ENCODE measurements at places on chromosomes 2 and 18.

GRCh38 chr2:165745916-165746315, 48.1 kb downstream of the GALNT3 start:
- DNase-seq, result no peak

- no peak for DNase-seq
These were observed 39.5 kb downstream of the METTL8 start for GRCh38 chr2:171394164-171394740.

- no peak for DNase-seq
These were observed 102.4 kb upstream of the ZFP36L2 start for GRCh38 chr2:43328832-43329231.

GRCh38 chr18:7601936-7602335, 34.8 kb downstream of the PTPRM start:
- no peak for DNase-seq

GRCh38 chr18:33606621-33607020, 28.6 kb downstream of the ASXL3 start:
- DNase-seq, result no peak

DNA sequence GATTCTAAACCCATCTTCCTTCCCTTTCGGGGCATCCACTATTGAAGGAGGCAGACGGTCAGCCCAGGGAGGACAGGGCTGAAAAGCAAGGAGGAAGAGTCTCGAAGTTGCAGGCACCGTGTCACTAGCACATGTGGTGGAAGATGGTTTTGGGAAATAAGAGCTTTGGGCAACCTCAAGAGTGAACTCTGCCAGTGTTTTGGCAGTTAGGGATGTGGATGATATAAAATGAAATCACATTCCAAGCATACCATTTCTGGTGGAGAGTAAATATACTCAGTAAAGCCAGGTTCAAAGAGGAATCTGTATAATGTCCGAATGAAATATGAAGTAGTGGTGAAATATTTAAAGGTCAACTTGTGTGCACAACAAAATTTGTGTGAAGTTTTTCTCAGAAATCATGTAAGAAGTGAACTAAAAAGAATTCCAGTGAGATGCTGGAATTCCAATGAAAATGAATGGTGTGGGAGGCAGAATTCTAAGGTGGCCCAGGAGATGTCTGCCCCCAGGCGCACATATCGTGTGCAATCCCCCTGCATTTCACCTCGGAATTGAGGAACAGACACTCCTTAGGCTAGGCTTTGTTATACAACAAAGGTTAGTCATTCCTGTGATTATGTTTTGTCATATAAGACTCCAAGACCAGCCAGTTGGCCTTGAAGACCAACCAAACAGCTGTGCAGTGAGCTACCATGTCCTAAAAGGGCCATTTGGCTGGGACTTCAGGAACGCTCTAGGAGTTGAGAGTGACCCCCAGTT, 147.1 kb downstream of the SH3BP4 start:
- DNase-seq, result no peak

- DNase-seq, result no peak
These were observed 27.5 kb upstream of the MCFD2 start for GRCh38 chr2:46942891-46943626.

DNA sequence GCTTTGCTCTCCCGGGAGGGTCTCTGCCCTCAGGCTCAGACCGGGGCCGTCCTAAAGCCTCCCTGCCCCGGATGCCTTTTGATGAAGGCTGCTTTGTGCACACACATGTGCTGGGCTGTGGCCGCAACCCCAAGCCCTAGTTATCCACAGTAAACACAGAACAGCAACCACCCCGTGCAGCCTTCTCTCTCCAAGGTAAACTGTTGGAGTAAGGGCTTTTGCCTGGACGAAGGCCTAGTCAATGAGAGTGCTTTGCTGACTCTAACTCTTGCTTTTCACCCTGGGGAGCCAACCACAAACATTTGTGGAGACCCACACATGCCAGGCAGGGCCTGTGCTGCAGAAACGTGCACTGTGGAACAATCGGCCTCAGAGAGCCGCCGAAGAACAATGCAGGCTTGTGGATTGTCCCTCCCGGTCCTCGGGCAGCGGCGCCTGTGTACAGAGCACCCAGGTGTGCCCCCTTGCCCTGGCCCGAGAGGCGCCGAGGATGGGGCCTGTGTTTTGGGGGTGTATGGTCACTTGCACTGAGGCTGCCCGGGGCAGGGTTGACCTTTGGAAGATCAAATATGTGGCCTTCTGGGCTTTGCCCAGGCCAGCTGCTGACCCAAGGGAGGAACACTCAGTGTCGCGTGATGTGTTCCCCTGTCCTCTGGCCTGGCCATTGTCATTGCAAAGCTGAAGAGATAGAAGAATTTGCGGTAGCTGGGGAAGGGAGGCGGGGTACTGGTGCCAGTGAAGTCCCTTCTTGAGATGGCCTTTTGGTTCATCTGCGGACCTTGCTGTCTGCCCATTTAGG, 37.0 kb downstream of the CTIF start:
- DNase-seq, result no peak

- no peak for DNase-seq
These were observed 25.3 kb upstream of the SEMA4C start for GRCh38 chr2:96895032-96895745.

GRCh38 chr2:203240491-203240890, 1.7 kb downstream of the CYP20A1 start:
- DNase-seq, result no peak

- DNase-seq, result no peak
These were observed 280.6 kb downstream of the ZEB2 start for GRCh38 chr2:144239306-144239705.

DNA sequence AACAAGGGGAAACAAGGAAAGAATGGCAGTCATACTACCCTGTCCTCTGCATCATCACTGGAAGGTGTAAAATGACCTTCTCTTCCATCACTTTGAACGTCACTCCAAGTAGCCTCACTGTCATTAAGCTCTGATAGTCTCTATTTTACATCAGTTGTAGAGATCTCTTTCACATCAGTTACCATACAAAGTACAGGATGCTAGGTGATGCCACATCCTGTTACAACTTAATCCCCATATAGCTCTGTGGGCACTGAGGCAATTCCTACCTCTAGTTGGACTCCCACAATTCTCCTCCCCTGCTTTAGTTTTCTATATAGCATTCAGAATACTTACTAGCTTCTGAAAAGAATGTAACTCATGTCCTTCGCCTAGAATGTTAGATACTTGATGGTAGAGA, 55.1 kb upstream of the TTC27 start:
- no peak for DNase-seq

Measured in mucosa of descending colon (tissue), 3 donors.